Small intestine (tissue), 16 donors: ENCODE measurements at places on chromosomes 5 and 9.

GRCh38 chr9:135586601-135587109, 25.1 kb downstream of the PAEP start:
- no peaks in the 10 kb centered on the region for H3K4me1 ChIP-seq
- no peaks in the 10 kb centered on the region for H3K27me3 ChIP-seq
- no peak overlapping the region for H3K4me3 ChIP-seq
- H3K27ac ChIP-seq, result no peak overlapping the region
- no peak for DNase-seq

DNA sequence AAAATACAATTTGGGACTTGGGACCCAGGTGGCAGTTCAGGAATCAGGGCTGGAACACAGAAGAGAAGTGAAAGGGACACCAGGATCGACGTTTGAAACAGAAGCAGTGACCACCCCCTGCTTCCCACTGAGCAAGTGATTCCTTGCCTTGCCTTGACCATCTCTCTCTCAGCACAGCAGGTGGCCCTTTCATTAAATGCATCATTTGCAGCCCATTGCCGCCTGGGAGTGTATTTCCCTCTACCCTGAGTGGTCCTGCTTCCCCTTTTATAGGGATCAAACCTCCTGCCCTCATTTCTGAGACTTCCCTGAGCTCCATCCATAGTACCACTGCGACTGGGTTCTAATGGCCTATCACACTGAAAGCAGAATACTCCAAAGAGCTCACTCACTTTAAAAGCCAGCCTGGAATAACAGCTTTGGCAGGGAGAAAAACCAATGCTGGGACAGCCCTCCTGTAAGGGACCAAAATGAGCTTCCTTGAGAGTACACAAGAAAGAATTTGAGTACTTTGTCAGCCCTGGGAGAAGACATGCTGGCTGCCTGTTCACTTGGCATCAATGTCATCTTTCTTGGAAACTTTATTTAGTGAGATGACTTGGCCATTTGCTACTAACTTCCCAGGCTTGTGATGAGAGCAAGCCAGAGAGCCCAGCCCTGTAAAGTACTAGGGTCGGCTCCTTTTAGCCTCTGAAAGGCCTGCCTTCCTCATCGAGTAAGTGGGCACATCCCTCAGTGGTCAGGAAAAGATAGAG, 149.7 kb downstream of the SLIT3 start:
- H3K27ac ChIP-seq, result no peak overlapping the region
- H3K27me3 ChIP-seq, result no peaks in the 10 kb centered on the region
- DNase-seq, result no peak
- H3K4me3 ChIP-seq, result no peak overlapping the region
- no peaks in the 10 kb centered on the region for H3K4me1 ChIP-seq

- no peak overlapping the region for H3K27ac ChIP-seq
- no peak for DNase-seq
- no peaks in the 10 kb centered on the region for H3K27me3 ChIP-seq
These were observed 28.9 kb downstream of the CDH9 start for GRCh38 chr5:27009540-27009915.

DNA sequence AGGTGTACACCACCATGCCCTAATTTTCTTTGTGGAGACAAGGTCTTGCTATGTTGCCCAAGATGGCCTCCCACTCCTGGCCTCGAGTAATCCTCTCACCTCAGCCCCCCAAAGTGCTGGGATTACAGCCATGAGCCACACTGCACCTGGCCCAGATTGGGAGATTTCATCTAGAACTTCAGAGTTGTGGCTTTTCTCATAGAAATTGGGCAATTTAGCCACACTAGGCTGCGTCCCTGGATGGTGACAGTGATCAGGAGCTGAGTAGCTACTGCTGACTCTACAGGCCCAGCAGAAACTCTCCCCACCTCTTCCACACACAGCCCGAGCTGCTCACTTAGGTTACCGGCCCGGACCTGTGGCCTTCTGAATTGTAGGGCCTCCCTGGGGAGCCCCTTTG, 7.7 kb downstream of the PFN3 start:
- H3K36me3 ChIP-seq, result no peaks in the 10 kb centered on the region
- H3K4me3 ChIP-seq, result no peak overlapping the region
- H3K27ac ChIP-seq, result no peak overlapping the region
- H3K4me1 ChIP-seq, result no peaks in the 10 kb centered on the region
- H3K27me3 ChIP-seq, result no peaks in the 10 kb centered on the region

- H3K27ac ChIP-seq, result no peak overlapping the region
- H3K4me3 ChIP-seq, result no peak overlapping the region
These were observed 104.4 kb downstream of the CETN3 start for GRCh38 chr5:90305041-90305720.

DNA sequence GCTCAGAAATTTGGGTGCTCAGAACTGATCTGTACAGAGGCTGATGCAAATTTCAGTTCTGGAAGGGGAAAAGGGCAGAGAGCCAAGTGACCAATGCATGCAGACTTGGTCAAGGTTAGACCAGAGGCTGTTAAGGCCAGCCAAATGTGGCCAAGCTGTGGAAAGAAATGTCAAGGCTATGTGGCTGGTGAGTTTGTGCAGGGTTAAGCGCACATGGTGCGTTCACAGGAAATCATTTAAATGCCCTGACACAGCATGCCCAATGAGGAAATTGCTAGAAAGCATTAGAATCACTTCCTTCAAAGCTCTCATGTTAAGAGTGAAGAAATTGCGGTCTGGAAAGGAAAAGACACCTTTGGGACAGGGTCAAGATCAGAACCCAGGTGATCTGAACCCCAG, 58.0 kb downstream of the PTPN3 start:
- no peak overlapping the region for H3K4me3 ChIP-seq
- H3K36me3 ChIP-seq, result peaks cover 8% of the 10 kb centered on the region
- no peak overlapping the region for H3K27ac ChIP-seq
- no peak for DNase-seq
- no peaks in the 10 kb centered on the region for H3K27me3 ChIP-seq

GRCh38 chr5:61991866-61992265, 314.1 kb upstream of the KIF2A start:
- H3K36me3 ChIP-seq, result no peaks in the 10 kb centered on the region
- H3K4me1 ChIP-seq, result no peaks in the 10 kb centered on the region
- no peak for DNase-seq
- no peaks in the 10 kb centered on the region for H3K27me3 ChIP-seq

DNA sequence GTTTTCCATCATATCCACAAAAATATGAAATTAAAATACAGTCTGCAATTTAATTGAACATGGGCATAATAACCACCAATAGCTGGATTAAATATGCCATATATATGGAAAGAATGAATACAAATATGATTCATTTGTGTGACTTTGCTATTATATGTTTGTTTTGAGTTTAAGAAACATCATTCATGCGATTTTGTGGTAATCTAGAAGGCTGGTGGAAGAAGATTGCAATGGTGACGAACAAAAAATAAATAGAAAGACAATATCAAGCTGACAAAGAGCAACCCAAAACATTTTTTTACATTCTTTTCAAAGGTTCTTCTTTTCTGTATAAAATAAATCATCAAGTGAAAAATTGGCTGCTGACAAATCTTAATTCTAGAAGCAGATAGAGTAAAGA, 610.0 kb downstream of the MAT2B start:
- no peak overlapping the region for H3K27ac ChIP-seq
- no peak overlapping the region for H3K4me3 ChIP-seq
- no peaks in the 10 kb centered on the region for H3K36me3 ChIP-seq
- no peak for DNase-seq
- no peaks in the 10 kb centered on the region for H3K4me1 ChIP-seq
- H3K27me3 ChIP-seq, result no peaks in the 10 kb centered on the region

- no peaks in the 10 kb centered on the region for H3K27me3 ChIP-seq
- H3K36me3 ChIP-seq, result no peaks in the 10 kb centered on the region
- H3K4me3 ChIP-seq, result no peak overlapping the region
- no peak overlapping the region for H3K27ac ChIP-seq
- H3K4me1 ChIP-seq, result no peaks in the 10 kb centered on the region
- no peak for DNase-seq
These were observed 188.2 kb upstream of the TAS2R1 start for GRCh38 chr5:9818340-9818845.

GRCh38 chr5:9545992-9546851, at the start of gene SEMA5A:
Gene SEMA5A (minus strand): TSS chr5:9546075. CDS start chr5:9379946, 166,129 bp downstream.
- no peaks in the 10 kb centered on the region for H3K36me3 ChIP-seq
- H3K4me1 ChIP-seq, result no peaks in the 10 kb centered on the region
- no peaks in the 10 kb centered on the region for H3K27me3 ChIP-seq
- peak within 1 kb of the TSS; percentile 96 for H3K4me3 ChIP-seq
- peak within 1 kb of the TSS; percentile 85 for H3K27ac ChIP-seq

GRCh38 chr5:154092356-154093141, 53.8 kb downstream of the MFAP3 start:
- no peak for DNase-seq
- no peaks in the 10 kb centered on the region for H3K36me3 ChIP-seq
- no peak overlapping the region for H3K4me3 ChIP-seq
- no peak overlapping the region for H3K27ac ChIP-seq
- no peaks in the 10 kb centered on the region for H3K4me1 ChIP-seq

GRCh38 chr9:114214181-114214580, 58.8 kb downstream of the COL27A1 start:
- peaks cover 23% of the 10 kb centered on the region for H3K4me1 ChIP-seq
- H3K36me3 ChIP-seq, result no peaks in the 10 kb centered on the region
- no peaks in the 10 kb centered on the region for H3K27me3 ChIP-seq
- DNase-seq, result no peak

DNA sequence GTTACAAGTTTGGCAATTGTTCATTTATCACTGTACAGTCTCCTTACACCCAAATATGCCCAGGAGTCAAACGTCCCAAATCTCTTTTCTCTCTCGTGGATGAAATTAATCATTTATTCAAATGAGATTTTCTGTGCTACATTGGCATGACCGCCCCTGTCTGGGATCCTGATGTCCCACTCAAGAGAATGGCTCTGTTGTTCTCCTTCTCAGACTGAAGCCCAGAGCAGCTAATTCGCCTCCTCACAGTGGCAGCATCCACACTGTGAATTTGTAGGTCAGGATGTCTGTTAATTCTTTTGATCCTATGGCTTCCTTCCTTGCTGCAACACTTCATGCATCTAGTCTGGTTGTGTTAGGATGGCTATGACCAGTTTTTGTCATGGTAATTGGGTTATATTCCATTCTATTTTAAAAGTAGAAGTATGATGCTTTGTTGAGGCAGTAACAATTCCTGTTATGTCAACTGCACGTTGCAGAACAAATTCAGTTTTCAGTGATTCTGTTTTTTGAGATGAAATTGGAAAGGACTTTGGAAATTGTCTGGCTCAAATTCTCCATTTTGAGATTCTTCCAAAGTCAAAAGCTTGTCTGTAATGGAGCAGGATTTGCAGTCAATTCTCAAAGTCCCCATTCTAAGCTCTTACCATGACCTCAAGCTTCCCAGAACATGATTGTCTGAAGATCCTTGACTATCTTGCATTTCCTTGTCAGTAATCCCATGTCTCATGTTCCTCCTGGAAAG, 141.5 kb upstream of the GAS1 start:
- H3K4me3 ChIP-seq, result no peak overlapping the region
- H3K4me1 ChIP-seq, result no peaks in the 10 kb centered on the region
- no peaks in the 10 kb centered on the region for H3K36me3 ChIP-seq
- no peak for DNase-seq
- no peak overlapping the region for H3K27ac ChIP-seq

- no peaks in the 10 kb centered on the region for H3K4me1 ChIP-seq
- H3K27me3 ChIP-seq, result no peaks in the 10 kb centered on the region
- H3K4me3 ChIP-seq, result no peak overlapping the region
- DNase-seq, result no peak
- H3K27ac ChIP-seq, result no peak overlapping the region
These were observed 7.0 kb downstream of the DOLK start for GRCh38 chr9:128940271-128940921.

- H3K27me3 ChIP-seq, result no peaks in the 10 kb centered on the region
- no peaks in the 10 kb centered on the region for H3K36me3 ChIP-seq
These were observed 17.4 kb upstream of the ARSI start for GRCh38 chr5:150320044-150320613.

DNA sequence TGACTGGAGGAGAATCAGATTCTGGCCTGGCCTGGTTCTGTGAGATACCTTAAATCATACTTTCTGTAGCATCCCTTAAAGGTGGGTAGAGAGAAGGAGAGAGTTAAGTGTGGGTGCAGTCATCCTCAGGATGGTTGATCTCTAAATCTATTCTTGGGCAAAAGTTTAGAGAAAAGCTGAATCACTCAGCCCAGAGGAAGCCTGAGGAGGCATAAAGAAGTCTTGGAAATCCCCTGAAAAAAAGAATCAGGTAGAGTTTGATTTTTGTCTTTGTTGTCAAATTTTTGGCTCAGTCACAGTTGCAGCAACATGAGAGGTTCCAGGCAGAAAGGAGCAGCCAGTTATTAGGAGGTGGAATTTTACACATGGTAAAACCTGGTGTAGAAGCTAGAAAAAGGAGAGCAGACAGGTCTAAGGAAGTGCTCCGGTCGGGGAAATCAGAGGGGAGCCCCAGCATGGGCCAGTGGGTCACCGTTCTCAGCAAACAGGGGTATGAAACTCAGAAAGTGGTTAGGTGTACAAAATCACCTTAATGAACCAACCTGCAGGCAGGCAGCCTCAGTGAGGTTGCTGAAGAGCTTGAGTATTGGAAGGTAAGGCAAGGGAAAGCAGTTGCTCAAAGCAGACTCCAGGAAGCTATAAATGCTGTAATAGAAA, 116.2 kb upstream of the CNTLN start:
- H3K27me3 ChIP-seq, result no peaks in the 10 kb centered on the region
- H3K27ac ChIP-seq, result no peak overlapping the region
- no peak overlapping the region for H3K4me3 ChIP-seq
- no peak for DNase-seq

- H3K36me3 ChIP-seq, result peaks cover 19% of the 10 kb centered on the region
- peaks cover 3% of the 10 kb centered on the region for H3K4me1 ChIP-seq
- peak overlapping the region; percentile 98 for H3K27ac ChIP-seq
- no peaks in the 10 kb centered on the region for H3K27me3 ChIP-seq
These were observed 602 bp downstream of the RPL37 start for GRCh38 chr5:40834391-40834848.

DNA sequence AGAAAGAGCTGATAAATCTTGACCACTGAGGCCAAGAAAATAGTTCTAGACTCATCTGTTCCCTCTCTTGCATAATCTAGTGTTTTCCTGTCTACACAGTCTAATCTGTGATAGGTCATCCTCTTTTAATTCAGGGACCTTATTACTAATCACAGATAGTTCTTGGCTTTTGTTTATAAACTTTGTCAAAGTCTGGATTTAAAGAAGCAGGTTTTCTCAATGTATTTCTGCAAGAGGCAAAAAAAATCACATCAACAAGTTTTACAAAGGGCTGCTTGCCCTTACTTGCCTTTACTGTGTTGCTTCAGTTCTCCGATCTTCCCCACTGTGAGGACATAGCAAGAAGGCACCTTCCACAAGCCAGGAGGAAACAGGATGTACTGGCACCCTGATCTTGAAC, 43.9 kb upstream of the MTAP start:
- H3K27me3 ChIP-seq, result no peaks in the 10 kb centered on the region
- no peaks in the 10 kb centered on the region for H3K36me3 ChIP-seq
- no peak overlapping the region for H3K27ac ChIP-seq
- H3K4me1 ChIP-seq, result no peaks in the 10 kb centered on the region
- no peak for DNase-seq

DNA sequence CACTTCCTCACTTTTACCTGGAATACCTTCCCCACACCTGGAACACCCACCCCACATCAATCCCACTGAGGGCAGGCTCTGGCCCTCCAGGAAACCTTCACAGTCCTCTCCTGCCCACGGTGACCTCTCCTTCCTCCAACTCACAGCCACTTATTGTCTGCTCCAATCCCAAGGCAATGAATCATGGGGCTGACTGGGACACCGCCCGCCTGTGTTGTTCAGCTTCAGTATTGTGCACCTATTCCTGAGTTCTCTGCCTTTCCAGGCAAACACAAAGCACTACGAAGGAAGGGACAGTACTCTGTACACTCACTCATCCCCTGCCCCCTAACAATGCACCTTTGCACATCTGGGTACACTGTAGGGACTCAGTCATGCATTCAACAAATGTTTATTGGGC, 7.3 kb downstream of the PCDH1 start:
- no peak for DNase-seq
- peaks cover 10% of the 10 kb centered on the region for H3K4me1 ChIP-seq
- H3K27ac ChIP-seq, result peak overlapping the region; percentile 72
- no peaks in the 10 kb centered on the region for H3K27me3 ChIP-seq
- H3K4me3 ChIP-seq, result no peak overlapping the region
